ENCODE measurements at places on chromosomes 12 and 14. TPM values are rescaled to one million over a fixed set of nuclear protein-coding genes. Genes with fewer than 3 reads are reported as not detected.

DNA sequence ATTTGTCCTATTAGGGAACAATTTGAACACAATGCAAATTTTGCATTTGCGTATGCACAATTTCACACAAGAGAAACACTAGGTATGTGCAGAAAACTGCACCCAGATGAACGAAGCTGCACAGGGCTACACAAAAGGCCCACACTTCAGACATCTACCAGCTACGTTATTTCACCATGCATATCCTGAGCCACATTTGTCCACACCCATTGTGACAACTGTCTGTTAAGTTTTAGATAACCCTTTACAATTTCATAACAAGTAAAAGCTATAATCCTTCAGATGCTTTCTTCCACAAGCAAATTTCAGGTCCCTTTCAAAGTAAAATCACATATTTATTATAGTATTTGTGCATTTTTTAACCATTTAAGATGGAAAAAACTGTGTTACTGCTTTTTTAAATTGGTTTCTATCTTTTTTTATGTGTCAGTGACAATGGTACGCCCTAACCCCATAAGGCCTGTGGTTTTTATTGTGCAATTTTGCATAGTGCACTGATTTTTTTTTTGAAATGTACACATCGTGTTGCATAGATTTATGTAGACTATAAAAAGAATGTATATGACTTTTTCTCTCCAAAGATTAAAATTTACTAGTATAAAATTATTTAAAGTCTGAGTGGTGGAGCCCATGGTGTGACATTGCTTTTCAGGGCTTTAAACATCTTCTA is 87.8 kb upstream of the BTG1 start:
- H3K27me3 ChIP-seq: no peaks in the 10 kb centered on the region
- peaks cover 21% of the 10 kb centered on the region for H3K4me1 ChIP-seq
- no peaks in the 10 kb centered on the region for H3K36me3 ChIP-seq
- no peak for DNase-seq
- H3K4me3 ChIP-seq: peak overlapping the region; percentile 21

RIPK3 gene
- total RNA-seq: 11.6 TPM

NELL2 gene
- total RNA-seq: 67.0 TPM

VWF gene
- not detected for total RNA-seq

GRCh38 chr14:81219759-81220579 is 790 bp downstream of the GTF2A1 start:
- H3K4me1 ChIP-seq: peaks cover 34% of the 10 kb centered on the region
- no peaks in the 10 kb centered on the region for H3K27me3 ChIP-seq
- H3K4me3 ChIP-seq: peak overlapping the region; percentile 99
- peak overlapping the region; percentile 100 for H3K27ac ChIP-seq

GRCh38 chr14:96417254-96417653 is 25.3 kb downstream of the AK7 start:
- no peak overlapping the region for H3K4me3 ChIP-seq
- no peaks in the 10 kb centered on the region for H3K36me3 ChIP-seq
- no peaks in the 10 kb centered on the region for H3K4me1 ChIP-seq
- no peaks in the 10 kb centered on the region for H3K27me3 ChIP-seq
- H3K27ac ChIP-seq: no peak overlapping the region
- DNase-seq: no peak

DNA sequence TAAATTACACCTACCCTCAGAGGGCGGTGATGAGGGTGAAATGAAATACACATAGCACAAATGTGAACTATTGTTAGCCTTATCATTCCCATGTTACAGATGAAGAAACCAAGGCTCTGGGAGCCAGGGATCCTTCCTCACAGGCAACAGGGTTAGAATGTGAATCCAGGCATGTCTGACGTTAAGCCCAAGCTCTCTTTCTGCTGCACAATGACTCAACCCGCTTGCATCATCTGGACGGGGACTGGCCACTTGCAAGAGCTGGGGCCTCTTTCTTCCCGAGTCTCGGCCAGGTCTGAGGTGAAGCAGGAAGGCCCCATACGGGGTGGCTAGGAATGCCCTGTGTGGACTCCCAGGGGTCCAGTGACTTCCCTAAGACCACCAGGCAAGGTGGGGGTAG is 105.2 kb downstream of the RBM19 start:
- no peaks in the 10 kb centered on the region for H3K4me1 ChIP-seq
- H3K36me3 ChIP-seq: peaks cover 12% of the 10 kb centered on the region
- H3K27me3 ChIP-seq: no peaks in the 10 kb centered on the region
- H3K27ac ChIP-seq: no peak overlapping the region

RFLNA gene
- not detected for total RNA-seq

RARG gene
- 68.4 TPM for total RNA-seq

- H3K36me3 ChIP-seq: no peaks in the 10 kb centered on the region
- no peak overlapping the region for H3K27ac ChIP-seq
Measured at GRCh38 chr12:12095021-12095420, 24.3 kb downstream of the BCL2L14 start.

DNA sequence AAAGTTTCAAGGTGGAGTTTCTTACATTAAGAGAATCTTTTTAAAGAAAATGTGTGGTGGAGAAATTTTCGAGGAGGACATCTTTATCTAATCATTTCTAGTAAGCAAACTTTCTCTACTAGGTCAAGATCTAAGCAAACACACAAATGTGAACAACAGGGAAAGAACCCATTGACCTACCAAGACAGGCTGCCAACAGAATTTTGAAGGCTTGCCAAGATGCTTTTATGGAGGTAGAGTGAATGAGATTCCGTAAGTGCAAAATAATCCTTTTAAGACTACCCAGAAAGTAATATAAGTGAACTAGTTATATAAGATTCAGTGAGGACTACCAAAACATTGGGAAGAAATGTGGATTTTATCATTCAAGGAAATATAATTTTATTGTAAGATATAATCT is 357.1 kb upstream of the PDE3A start:
- H3K4me1 ChIP-seq: no peaks in the 10 kb centered on the region
- DNase-seq: no peak
- no peak overlapping the region for H3K27ac ChIP-seq
- no peak overlapping the region for H3K4me3 ChIP-seq
- no peaks in the 10 kb centered on the region for H3K36me3 ChIP-seq

DNA sequence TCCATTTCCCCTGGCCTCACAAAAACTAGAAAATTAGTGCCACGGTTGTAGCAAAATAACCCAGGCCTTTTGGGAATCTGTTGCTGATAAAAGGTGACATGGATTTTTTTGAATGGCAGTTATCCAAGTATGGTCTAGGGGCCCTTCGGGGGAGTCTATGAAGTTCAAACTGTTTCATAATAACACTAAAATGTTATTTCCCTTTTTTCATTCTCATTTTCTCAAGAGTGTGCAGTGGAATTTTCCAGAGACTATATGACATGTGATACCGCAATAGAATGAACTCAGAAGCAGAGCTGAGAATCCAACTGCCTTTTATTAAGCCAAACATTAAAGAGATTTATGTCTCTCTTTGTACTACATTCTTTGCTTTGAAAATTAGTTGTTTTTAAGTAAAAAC is 26.9 kb downstream of the GSTZ1 start:
- no peaks in the 10 kb centered on the region for H3K27me3 ChIP-seq
- H3K27ac ChIP-seq: no peak overlapping the region
- no peaks in the 10 kb centered on the region for H3K4me1 ChIP-seq
- H3K4me3 ChIP-seq: no peak overlapping the region

GRCh38 chr14:29712601-29713000 is 215.0 kb downstream of the PRKD1 start:
- no peak overlapping the region for H3K4me3 ChIP-seq
- no peaks in the 10 kb centered on the region for H3K4me1 ChIP-seq
- H3K27ac ChIP-seq: no peak overlapping the region
- no peak for DNase-seq

GRCh38 chr14:64091217-64091616 is 203.0 kb downstream of the ESR2 start:
- no peak overlapping the region for H3K4me3 ChIP-seq
- peaks cover 27% of the 10 kb centered on the region for H3K36me3 ChIP-seq
- no peak overlapping the region for H3K27ac ChIP-seq
- DNase-seq: no peak
- H3K4me1 ChIP-seq: no peaks in the 10 kb centered on the region

GRCh38 chr12:68031174-68031573 is 41.9 kb downstream of the IFNG-AS1 start:
- no peaks in the 10 kb centered on the region for H3K36me3 ChIP-seq
- no peaks in the 10 kb centered on the region for H3K27me3 ChIP-seq
- H3K27ac ChIP-seq: no peak overlapping the region
- H3K4me3 ChIP-seq: no peak overlapping the region

- no peaks in the 10 kb centered on the region for H3K27me3 ChIP-seq
- H3K4me1 ChIP-seq: no peaks in the 10 kb centered on the region
- H3K27ac ChIP-seq: no peak overlapping the region
- no peak overlapping the region for H3K4me3 ChIP-seq
- no peaks in the 10 kb centered on the region for H3K36me3 ChIP-seq
- DNase-seq: no peak
Measured at GRCh38 chr12:70121562-70121961, 121.7 kb upstream of the CNOT2 start.

DNA sequence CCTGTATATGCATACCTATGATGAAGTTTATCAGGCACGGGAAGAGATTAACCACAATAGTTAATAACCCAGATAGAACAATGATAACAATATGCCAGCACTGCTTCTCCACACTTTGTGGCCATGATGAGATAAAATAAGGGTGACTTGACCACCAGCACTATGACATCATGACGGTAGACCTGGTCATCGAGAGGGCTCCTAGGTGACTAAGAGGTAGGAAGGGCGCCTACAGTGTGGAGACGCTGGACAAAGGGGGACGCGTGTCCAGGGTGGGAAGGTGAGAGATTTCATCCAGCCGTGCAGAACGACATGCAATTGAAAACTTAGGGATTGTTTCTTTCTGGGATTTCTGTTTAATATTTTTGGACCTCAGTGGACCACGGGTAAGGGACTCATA is 221.8 kb upstream of the RTL1 start:
- H3K4me3 ChIP-seq: no peak overlapping the region
- H3K27me3 ChIP-seq: no peaks in the 10 kb centered on the region
- H3K36me3 ChIP-seq: no peaks in the 10 kb centered on the region
- no peak for DNase-seq
- peaks cover 10% of the 10 kb centered on the region for H3K4me1 ChIP-seq
- H3K27ac ChIP-seq: no peak overlapping the region

GRCh38 chr12:118773956-118774723 is 207.2 kb upstream of the SRRM4 start:
- no peaks in the 10 kb centered on the region for H3K27me3 ChIP-seq
- H3K36me3 ChIP-seq: no peaks in the 10 kb centered on the region
- no peak overlapping the region for H3K4me3 ChIP-seq
- H3K27ac ChIP-seq: no peak overlapping the region
- no peaks in the 10 kb centered on the region for H3K4me1 ChIP-seq

DNA sequence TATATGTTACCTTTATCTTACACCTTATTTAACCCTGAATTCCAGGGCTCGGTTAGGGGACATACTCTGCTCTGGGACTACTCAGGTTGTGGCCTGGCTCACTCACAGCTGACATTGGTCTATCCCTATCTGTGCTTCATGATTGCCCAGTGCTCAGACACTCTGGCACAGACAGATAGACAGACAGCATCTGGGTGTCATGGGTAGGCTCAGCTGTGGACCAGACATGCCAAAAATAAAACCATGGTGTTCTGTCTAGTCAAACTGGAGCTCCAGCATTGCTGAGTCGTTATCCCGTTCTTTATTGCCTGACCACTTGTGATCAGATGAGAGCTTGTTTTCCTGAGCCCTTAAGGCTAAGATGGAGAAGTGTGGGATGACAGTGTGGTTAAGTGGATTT is 29.0 kb downstream of the FBXW8 start:
- H3K4me1 ChIP-seq: no peaks in the 10 kb centered on the region
- H3K27ac ChIP-seq: no peak overlapping the region
- no peaks in the 10 kb centered on the region for H3K27me3 ChIP-seq
- DNase-seq: no peak
- peaks cover 5% of the 10 kb centered on the region for H3K36me3 ChIP-seq

DNA sequence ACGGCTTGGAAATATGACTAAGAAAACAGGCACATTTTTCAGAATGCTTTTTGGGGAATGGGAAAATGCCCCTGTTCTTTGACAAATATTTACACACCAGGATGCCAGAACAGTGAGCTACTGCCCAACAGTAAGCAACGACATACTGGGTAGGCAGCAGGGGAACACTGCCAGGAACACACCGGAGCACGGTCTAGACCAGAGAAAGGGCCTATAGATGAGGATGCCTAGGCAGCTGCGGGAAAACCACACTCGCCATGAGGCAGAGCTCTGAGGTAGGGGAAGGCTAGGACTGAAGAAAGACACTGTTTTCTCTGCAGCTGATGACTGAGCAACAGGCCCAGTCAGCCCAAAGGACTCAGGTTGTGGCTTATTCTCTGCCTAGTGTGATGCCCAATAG is 45.9 kb upstream of the COL2A1 start:
- no peaks in the 10 kb centered on the region for H3K27me3 ChIP-seq
- H3K36me3 ChIP-seq: peaks cover 28% of the 10 kb centered on the region
- no peaks in the 10 kb centered on the region for H3K4me1 ChIP-seq
- H3K27ac ChIP-seq: no peak overlapping the region

KSR2 gene
- total RNA-seq: 0.11 TPM

NRXN3 gene
- total RNA-seq: not detected

GRCh38 chr12:112025808-112026375 is 12.7 kb downstream of the ERP29 start:
- no peak for DNase-seq
- H3K4me3 ChIP-seq: no peak overlapping the region
- peaks cover 18% of the 10 kb centered on the region for H3K36me3 ChIP-seq
- no peaks in the 10 kb centered on the region for H3K27me3 ChIP-seq

DTD2 gene
- total RNA-seq: 28.4 TPM

GRCh38 chr14:60294411-60295069 is 45.5 kb downstream of the PPM1A start:
- no peak overlapping the region for H3K4me3 ChIP-seq
- DNase-seq: no peak
- no peak overlapping the region for H3K27ac ChIP-seq
- H3K36me3 ChIP-seq: peaks cover 9% of the 10 kb centered on the region
- H3K27me3 ChIP-seq: no peaks in the 10 kb centered on the region

ADCY4 gene
- 0.84 TPM for total RNA-seq

ACAD10 gene
- total RNA-seq: 21.6 TPM

DNA sequence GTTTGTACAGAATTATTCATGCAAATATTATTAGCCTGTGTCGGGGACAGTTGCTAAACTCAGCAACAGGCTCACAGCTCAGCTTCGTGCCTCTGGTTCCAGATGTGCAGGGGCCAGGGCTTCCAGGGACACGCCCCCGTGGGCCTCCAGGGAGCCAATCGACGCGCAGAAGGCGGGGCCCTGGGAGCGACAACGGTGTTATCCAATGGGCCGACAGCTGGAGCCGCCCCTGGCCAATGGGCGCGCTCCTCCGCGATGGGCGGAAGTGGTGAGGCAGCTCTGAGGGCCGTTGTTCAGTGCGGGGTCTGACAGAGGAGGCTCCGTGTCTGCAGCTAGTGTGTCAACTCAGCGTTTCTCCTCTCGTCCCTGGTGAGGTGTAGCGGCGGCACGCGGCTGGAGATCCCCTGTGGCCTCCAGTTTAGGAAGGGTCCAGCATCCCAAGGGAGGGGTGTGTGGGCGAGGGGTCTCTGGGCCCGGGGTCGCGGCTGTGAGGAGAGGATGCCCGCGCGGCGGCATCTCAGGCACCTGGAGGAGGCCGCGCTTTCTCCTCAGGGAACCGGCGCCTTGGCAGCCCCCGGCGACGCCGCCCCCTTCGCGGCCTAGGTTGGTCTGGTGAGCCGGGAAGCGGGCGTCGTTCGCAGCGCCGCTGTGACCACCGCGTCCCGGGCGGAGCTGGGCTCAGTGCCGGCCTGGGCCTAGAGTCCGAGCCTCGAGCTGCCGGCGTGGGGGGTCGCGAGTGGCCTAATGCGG is at the start of gene TRAFD1:
Gene TRAFD1 (plus strand): TSS at position 311 of the 750 bp plus-strand sequence. CDS start 4,963 bp downstream, outside the sequence.
- peak within 1 kb of the TSS; percentile 85 for H3K27ac ChIP-seq
- H3K27me3 ChIP-seq: no peaks in the 10 kb centered on the region
- peak within 1 kb of the TSS; percentile 88 for H3K4me3 ChIP-seq
- H3K36me3 ChIP-seq: no peaks in the 10 kb centered on the region
- peak; percentile 98 for DNase-seq
